ENCODE measurements at places on chromosomes 4 and X. TPM values are rescaled to one million over a fixed set of nuclear protein-coding genes. Genes with fewer than 3 reads are reported as not detected.

- no peak for DNase-seq
These were observed 291.3 kb downstream of the GUCY2F start for GRCh38 chrX:109190542-109190941.

DNA sequence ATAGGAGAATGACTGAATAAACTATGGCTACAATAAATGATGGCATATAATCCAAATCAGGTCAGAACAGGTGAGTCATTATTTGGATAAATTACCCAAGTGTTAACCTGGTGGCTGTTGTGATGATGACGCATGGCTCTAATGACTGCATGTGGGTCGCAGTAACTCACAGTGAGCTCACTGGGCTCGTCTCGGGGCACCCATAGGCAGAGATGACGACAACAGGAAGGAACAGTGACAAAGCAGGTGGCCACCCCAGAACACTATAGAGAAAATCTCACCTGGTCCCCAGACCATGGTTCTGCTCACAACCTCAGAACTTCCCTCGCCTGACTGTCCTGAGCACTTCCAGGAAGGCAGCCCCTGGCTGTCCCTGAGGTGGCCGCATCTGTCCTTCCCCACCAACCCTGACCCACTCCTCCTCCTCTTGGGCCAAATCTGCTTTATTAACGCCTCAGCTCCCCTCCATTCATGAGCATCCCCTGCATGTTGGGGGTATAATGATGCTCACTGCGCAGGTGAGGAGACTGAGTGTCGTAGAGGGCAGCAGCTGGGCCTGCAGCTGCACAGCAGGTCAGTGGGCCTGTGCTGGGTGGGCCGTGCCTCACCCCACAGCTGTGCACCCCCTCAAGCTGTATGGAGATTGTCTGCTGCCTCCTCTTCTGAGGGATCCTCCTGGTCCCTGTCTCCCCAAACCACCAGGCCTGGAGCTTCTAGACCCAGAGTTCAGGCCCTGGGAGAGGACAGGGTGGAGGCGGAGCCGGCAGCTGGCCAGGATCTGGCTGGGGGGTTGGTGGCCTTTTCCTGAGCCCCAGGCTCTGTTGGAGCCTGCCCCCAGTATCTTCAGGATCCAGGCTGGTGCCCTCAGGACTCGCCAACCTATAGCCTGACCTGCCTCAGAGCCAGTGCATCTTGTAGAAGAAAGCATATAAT lies 30.9 kb upstream of the FAM156A start:
- no peak for DNase-seq

DNA sequence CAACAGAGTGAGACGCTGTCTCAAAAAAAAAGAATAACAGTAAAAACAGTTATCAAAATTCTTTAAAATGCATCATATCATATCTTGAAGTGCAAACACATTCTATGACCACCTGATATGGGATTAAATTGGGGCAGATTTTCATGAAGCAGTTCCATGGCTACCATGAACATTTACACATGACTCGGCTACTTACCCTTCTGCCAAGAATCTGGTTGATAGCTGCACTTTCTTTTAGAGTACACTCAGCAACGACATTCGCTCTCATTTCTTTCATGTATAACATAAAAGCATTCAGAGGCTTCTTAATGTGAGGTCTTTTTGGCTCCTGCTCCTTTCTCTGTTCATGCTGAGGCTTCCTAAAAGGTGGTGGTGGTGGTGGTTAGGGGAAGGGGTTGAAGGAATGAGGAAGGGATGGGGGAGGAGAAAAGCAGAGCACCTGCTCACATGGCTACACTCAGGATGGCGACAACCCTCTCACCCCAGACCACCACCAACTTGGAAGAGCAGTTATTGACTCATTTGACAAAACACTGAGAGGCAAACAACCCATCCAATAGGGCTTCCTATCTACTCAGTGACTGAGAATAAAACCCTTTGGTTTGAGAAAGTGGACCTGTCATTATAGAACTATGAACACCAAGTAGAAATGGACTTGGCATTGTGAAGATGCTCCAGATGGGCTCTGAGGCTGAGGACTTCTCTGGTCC lies 88.5 kb downstream of the HADH start:
- DNase-seq: no peak

DNA sequence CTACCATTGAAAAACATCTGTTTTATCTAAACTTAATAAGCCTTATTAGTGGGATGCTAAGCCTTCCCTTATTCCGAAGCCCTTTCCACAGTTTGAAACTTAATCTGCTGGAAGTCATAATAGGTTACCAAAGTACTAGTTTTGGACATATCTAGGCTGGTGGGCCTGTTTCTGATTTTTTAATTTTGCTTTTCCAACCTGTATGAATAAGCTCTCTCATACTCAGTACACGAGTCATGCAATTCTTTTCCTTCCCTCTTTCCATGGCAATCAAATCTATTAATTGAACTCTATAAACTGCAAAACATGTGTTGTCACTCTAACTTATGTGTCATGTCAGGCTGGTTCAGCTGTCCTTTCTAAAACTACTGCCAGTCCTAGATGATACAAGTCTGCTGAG lies 91.0 kb downstream of the AMMECR1 start:
- DNase-seq: no peak

DNA sequence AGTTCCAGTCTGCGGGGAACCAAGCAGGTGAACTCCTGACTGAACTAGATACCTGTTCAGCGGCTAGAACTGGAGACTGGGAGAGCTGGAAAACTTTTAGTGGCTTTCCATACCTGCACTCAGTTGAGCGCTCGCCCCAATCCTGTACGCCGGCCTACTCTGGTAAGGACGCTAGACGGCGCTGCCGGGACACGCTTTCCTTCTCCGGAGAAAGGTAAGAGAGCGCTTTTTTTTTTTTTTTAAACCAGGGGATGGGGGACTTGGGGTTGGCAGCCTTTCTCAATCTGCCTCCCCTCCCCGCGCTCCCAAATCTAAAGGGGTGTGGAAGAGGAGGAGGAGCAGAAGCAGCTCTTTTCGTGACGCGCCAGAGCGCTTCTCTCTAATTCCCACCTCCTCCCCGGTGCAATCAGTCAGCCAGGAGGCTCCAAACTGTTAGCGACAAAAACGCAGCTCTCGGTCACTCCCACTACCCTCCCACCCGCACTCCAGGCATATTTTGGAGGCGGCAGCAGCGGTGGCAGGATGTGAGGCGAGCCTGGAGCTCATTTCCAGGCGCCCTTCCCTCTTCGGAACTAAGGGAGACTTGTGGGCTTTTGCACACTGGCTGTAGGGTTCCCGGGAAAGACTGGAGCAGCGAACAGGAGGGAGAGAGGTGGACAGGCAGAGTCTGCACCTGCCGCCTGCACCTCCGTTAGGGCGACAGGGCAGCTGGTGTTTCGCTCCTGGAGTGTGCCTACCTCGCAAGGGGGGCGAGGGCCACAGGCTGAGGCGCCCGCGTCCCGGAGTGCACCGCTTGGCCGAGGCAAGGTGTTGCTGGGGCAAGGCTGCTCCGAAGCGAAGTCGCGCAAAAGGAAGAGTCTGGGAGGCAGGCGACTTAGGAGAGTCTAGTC lies at the start of gene IL1RAPL2:
TSS of gene IL1RAPL2 (plus strand) at position 409 of the 890 bp plus-strand sequence.
- DNase-seq: peak; percentile 49

- DNase-seq: no peak
These were observed 54.4 kb downstream of the NBDY start for GRCh38 chrX:56783450-56783831.

- no peak for DNase-seq
These were observed 21.1 kb downstream of the NOP14 start for GRCh38 chr4:2942037-2942531.

DNA sequence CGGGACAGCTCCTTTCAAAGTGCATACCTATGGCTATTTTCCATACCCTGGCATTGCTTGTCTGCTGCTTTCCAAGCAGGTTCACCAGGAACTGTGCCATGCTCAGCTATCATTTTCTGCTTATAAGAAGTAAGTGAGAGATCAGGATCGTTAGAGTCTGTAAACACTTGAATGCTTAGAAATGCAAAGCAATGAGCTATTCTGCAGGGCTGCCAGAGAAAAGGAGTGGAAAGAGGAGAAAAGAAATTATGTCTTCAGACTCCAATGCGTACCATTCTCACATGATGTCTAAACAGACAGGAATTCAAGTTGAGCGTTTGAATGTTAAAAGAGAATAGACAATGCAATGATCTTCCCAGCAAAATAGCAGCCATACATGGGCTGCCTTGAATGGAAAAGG lies 245.5 kb upstream of the SLC7A11 start:
- no peak for DNase-seq

AKAP4 gene
- total RNA-seq: 0.11 TPM
